CD8-positive, alpha-beta memory T cell (primary cell): ENCODE measurements at places on chromosomes 11 and 22. TPM values are rescaled to one million over a fixed set of nuclear protein-coding genes. Genes with fewer than 3 reads are reported as not detected.

- no peaks in the 10 kb centered on the region for H3K4me1 ChIP-seq
- H3K27me3 ChIP-seq = no peaks in the 10 kb centered on the region
- no peak overlapping the region for H3K4me3 ChIP-seq
- no peak for DNase-seq
- no peak overlapping the region for H3K27ac ChIP-seq
These were observed 92.3 kb upstream of the ZC3H12C start for GRCh38 chr11:110000850-110001249.

The F2 gene
- total RNA-seq = not detected

- no peak for DNase-seq
- no peak overlapping the region for H3K4me3 ChIP-seq
- H3K27ac ChIP-seq = no peak overlapping the region
- no peaks in the 10 kb centered on the region for H3K27me3 ChIP-seq
- no peaks in the 10 kb centered on the region for H3K36me3 ChIP-seq
These were observed 6.5 kb downstream of the EXPH5 start for GRCh38 chr11:108587109-108587508.

The RIMBP3B gene
- total RNA-seq = 0.39 TPM

The CARNS1 gene
- total RNA-seq = 2.7 TPM

GRCh38 chr11:110409174-110409573 lies 20.6 kb upstream of the FDX1 start:
- no peak for DNase-seq
- no peaks in the 10 kb centered on the region for H3K36me3 ChIP-seq
- no peaks in the 10 kb centered on the region for H3K4me1 ChIP-seq
- no peak overlapping the region for H3K4me3 ChIP-seq

DNA sequence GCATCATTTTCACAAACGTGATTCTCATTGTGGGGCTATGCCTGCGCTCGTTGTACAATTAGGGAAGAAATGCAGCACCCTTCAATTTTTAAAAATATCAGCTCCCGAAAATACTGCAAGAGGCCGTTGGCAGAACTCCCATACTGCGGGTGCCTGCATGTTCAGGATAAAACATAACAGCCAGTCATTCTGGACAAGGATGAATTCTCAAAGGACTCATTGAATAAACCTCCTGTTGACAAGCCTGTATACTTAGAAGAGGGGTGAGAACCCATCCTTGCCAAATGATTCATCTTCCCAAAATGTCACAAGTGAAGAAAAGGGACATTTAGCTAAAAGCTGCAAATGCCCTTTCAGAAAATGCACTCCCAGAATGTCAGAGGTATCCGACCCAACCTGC lies 141.9 kb downstream of the CSNK2A3 start:
- H3K4me3 ChIP-seq = no peak overlapping the region
- H3K4me1 ChIP-seq = no peaks in the 10 kb centered on the region
- H3K27me3 ChIP-seq = no peaks in the 10 kb centered on the region
- no peak overlapping the region for H3K27ac ChIP-seq
- DNase-seq = no peak
- H3K36me3 ChIP-seq = no peaks in the 10 kb centered on the region

The PRDM11 gene
- total RNA-seq = 5.6 TPM

GRCh38 chr11:47786373-47786772 lies 19.2 kb upstream of the FNBP4 start:
- H3K4me1 ChIP-seq = no peaks in the 10 kb centered on the region
- no peak overlapping the region for H3K4me3 ChIP-seq
- peaks cover 36% of the 10 kb centered on the region for H3K36me3 ChIP-seq
- H3K27ac ChIP-seq = no peak overlapping the region
- H3K27me3 ChIP-seq = no peaks in the 10 kb centered on the region
- no peak for DNase-seq

GRCh38 chr11:66846671-66847091 lies 3.4 kb downstream of the RCE1 start:
- H3K4me1 ChIP-seq = peaks cover 18% of the 10 kb centered on the region
- no peak overlapping the region for H3K27ac ChIP-seq
- H3K36me3 ChIP-seq = peaks cover 6% of the 10 kb centered on the region
- H3K4me3 ChIP-seq = no peak overlapping the region
- H3K27me3 ChIP-seq = no peaks in the 10 kb centered on the region
- DNase-seq = no peak

The MPPED2 gene
- not detected for total RNA-seq

GRCh38 chr11:119794141-119794665 lies 65.2 kb upstream of the NECTIN1 start:
- no peaks in the 10 kb centered on the region for H3K36me3 ChIP-seq
- DNase-seq = no peak
- H3K27ac ChIP-seq = no peak overlapping the region

DNA sequence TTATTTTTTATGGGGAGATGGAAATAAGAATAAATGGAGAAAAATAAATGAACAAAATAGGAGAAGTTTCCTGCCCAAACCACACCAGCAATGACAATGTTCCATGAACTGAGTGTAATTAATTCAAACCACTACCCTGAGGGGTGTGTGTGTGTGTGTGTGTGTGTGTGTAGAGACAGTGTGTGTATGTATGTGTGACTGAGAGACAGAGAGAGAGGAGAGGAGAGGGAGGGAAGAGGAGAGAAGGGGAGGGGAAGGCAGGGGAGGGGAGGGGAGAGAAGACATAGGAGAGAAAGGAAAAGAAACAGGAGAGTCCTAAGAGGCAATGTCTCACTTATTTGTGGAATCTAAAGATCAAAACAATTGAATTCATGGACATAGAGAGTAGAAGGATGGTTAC lies 65.0 kb upstream of the POU2AF1 start:
- H3K4me3 ChIP-seq = no peak overlapping the region
- H3K4me1 ChIP-seq = peaks cover 11% of the 10 kb centered on the region
- no peaks in the 10 kb centered on the region for H3K36me3 ChIP-seq

The PATE2 gene
- not detected for total RNA-seq

The SELENOM gene
- total RNA-seq = 14.6 TPM

The FGF19 gene
- not detected for total RNA-seq

The GGT5 gene
- not detected for total RNA-seq

The OR51B4 gene
- not detected for total RNA-seq

The CTSW gene
- total RNA-seq = 40.9 TPM

The SLC17A6 gene
- total RNA-seq = not detected

GRCh38 chr11:10857709-10858438 lies at the start of gene ZBED5:
TSS of gene ZBED5 (minus strand) at chr11:10858053. CDS start at chr11:10854945, 3,108 bp downstream.
- peaks cover 27% of the 10 kb centered on the region for H3K4me1 ChIP-seq
- peaks cover 18% of the 10 kb centered on the region for H3K36me3 ChIP-seq
- peak within 1 kb of the TSS; percentile 75 for H3K4me3 ChIP-seq
- peak within 1 kb of the TSS; percentile 89 for H3K27ac ChIP-seq
- peak; percentile 90 for DNase-seq

- H3K4me3 ChIP-seq = no peak overlapping the region
- no peak for DNase-seq
- H3K27me3 ChIP-seq = no peaks in the 10 kb centered on the region
- no peaks in the 10 kb centered on the region for H3K4me1 ChIP-seq
- no peak overlapping the region for H3K27ac ChIP-seq
These were observed 76.9 kb downstream of the BCR start for GRCh38 chr22:23256986-23257888.

GRCh38 chr11:75548595-75549272 lies 13.3 kb upstream of the SERPINH1 start:
- H3K36me3 ChIP-seq = no peaks in the 10 kb centered on the region
- no peak for DNase-seq
- no peaks in the 10 kb centered on the region for H3K27me3 ChIP-seq
- no peak overlapping the region for H3K4me3 ChIP-seq

DNA sequence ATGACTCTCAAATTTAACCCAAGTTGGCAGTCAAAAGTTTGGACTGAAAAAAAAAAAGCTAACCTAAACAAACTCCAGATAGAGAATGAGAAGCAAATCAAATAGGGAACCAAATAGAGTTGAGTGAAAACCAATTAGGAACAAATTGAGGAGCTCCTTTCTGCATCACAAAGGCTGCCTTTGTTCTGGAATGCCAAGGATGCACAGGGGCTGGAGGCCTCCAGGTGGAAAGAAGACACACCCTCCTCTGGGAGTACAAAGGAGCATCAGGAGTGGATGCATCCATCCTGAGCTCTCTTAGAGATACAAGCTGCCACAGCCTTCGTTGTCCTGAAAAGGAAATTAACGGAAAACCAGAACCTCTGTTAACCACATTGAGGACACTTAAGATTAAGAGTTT lies 73.3 kb downstream of the MRGPRX1 start:
- H3K27me3 ChIP-seq = peaks cover 3% of the 10 kb centered on the region
- no peaks in the 10 kb centered on the region for H3K4me1 ChIP-seq
- H3K27ac ChIP-seq = no peak overlapping the region
- DNase-seq = no peak

DNA sequence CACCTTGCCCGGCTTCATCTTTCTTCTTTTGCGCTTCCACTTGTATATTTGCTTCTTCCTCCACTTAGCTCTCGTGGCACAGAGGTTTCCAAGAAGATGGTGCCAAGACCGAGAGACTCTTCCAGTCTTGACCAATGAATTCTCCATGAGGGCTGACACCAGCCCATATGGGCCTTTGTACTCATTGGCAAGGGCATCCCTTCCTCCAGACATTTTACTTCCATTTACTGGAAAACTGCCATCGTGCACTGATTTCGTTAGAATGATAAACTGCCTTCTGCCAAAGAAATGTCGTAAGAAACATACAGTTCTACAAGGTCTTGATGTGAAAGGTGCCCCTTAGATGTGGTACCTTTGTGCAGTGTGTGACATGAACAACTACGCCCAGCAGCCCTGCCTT lies 4.7 kb upstream of the MIEF1 start:
- H3K4me1 ChIP-seq = peaks cover 12% of the 10 kb centered on the region
- no peaks in the 10 kb centered on the region for H3K36me3 ChIP-seq
- no peak overlapping the region for H3K27ac ChIP-seq
- H3K27me3 ChIP-seq = no peaks in the 10 kb centered on the region
- DNase-seq = no peak

DNA sequence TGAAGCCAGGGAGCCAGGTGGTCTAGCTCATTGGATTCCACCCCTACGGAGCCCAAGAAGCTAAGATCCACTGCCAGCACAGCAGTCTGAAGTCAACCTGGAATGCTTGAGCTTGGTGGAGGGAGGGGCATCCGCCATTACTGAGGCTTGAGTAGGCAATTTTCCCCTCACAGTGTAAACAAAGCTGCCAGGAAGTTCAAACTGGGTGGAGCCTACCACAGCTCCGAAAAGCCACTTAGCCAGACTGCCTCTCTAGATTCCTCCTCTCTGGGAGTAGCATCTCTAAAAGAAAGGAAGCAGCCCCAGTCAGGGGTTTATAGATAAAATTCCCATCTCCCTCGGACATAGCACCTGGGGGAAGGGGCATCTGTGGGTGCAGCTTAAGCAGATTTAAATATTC lies 620.3 kb downstream of the NELL1 start:
- DNase-seq = no peak
- no peaks in the 10 kb centered on the region for H3K4me1 ChIP-seq
- no peaks in the 10 kb centered on the region for H3K27me3 ChIP-seq
- H3K4me3 ChIP-seq = no peak overlapping the region
- no peak overlapping the region for H3K27ac ChIP-seq

The TMEM132A gene
- 0.68 TPM for total RNA-seq

DNA sequence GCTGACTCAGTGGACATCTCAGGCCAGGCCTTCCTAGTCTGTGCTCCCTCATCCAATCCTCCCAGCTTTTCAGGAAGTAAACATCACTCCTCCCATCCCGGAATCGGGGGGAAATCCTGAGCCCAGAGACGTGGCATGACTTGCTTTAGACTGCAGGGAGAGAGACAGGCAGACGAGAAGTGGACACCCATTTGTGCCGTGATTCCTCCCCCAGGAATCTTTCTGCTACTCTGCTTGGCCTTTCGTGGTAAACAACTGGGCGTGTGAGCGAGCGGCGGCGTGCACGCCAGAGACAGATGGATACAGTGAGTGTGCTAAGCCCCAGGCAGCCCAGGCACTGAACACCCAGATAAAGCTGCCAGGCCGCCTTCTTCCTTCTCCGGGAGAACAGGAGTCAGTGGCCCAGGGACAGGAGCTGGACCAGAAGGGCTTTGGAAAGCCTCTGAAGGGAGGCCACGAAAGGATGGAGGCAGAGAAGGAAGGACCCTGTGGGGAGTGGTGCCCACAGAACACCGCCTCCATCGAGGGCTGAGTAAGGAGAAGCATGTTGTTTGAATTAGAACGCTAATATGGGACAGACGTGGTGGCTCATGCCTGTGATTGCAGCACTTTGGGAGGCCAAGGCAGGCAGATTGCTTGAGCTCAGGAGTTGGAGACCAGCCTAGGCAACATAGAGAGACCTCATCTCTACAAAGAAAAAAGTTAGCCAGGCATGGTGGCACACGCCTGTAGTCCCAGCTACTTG lies 53.0 kb upstream of the PRR5 start:
- H3K27ac ChIP-seq = no peak overlapping the region
- DNase-seq = no peak
- no peaks in the 10 kb centered on the region for H3K36me3 ChIP-seq

- no peaks in the 10 kb centered on the region for H3K4me1 ChIP-seq
- H3K4me3 ChIP-seq = no peak overlapping the region
- no peak overlapping the region for H3K27ac ChIP-seq
- no peak for DNase-seq
- no peaks in the 10 kb centered on the region for H3K36me3 ChIP-seq
- no peaks in the 10 kb centered on the region for H3K27me3 ChIP-seq
These were observed 73.7 kb upstream of the KIRREL3 start for GRCh38 chr11:127074151-127074761.
